ENCODE measurements at places on chromosomes 2 and 18. TPM values are rescaled to one million over a fixed set of nuclear protein-coding genes. Genes with fewer than 3 reads are reported as not detected.

RAB6C gene
- not detected for total RNA-seq

SERPINB12 gene
- not detected for total RNA-seq

ANXA4 gene
- 386 TPM for total RNA-seq

KIF5C gene
- 0.39 TPM for total RNA-seq

MEP1B gene
- total RNA-seq = 0.05 TPM

POLR1B gene
- 23.9 TPM for total RNA-seq

PROKR1 gene
- 0.03 TPM for total RNA-seq
